ENCODE measurements at places on chromosomes 7 and 10.

- no peak for DNase-seq
These were observed 87.8 kb downstream of the BTRC start for GRCh38 chr10:101441541-101442455.

GRCh38 chr10:3852147-3852904 lies 67.3 kb upstream of the KLF6 start:
- peak; percentile 91 for DNase-seq

- DNase-seq: no peak
These were observed 828 bp upstream of the MALSU1 start for GRCh38 chr7:23298141-23298881.

DNA sequence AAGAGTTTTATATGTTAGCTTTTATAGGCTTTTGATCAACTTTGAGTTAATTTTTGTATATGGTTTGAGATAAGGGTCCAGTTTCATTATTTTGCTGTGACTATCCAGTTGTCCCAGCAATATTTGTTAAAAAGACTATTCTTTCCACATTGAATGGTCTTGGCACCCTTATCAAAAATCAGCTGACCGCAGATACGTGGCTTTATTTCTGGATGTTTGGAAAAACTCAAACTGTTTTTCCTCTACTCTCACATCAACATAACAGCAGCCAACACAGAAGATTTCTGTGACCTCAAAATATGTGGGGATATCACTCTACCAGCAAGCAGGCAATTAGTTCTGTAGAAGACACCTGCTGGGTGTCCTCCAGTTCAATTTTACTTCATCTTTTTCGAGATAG lies 116.6 kb upstream of the GLCCI1 start:
- no peak for DNase-seq

GRCh38 chr10:33333260-33334101 lies 986 bp downstream of the NRP1 start:
- no peak for DNase-seq

DNA sequence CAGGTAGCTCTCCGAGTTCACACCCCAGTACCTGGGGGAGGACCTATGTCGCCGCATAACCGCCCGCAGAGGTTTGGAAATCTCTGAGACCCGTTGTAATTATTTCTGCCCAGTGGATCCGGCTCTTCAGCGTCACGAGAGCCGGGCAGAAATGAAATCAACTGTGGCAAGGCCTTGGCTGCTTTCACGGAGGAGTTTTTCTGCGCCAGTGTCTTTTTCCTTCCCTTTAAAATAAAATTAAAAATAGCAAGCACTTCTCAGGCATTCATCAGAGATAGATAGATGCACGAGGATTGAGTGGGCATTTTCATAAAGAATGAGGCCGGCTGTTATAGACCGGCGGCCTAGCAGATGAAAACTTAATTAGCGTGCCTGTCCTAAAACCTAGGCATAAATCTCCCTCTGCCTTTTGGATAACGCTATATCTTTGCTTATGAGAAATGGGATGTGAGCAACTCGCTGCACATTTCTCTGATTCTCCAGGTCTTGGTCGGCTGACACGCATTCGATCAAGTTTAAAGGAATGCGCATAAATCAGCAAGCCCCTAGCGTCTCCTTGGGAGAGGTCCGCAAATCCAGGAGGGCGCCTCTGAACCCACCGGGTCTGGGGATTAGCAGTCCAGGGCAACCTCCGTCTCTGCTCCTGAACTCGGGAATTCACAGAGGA lies 6.4 kb downstream of the HOXA13 start:
- peak; percentile 54 for DNase-seq

DNA sequence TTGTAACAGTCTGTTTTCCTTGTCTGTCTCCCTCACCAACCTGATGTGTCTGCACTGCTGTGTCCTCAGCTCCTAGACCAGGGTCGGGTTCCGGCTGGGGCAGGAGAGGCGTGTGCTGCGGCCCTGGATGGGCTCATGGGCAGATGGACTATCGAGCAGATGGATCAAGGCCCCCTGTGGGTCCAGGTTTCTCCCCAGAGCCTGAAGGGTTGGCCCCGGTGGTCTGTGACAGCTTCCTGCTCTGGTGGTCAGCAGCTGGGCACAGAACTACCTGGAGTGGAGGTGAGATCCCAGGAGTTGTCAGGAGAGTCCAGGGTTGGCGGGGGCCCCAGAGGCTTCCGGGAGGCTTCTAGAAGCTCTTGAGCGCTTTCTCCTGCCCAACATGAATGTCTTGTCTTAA lies 75.1 kb downstream of the GRK5 start:
- DNase-seq: no peak

DNA sequence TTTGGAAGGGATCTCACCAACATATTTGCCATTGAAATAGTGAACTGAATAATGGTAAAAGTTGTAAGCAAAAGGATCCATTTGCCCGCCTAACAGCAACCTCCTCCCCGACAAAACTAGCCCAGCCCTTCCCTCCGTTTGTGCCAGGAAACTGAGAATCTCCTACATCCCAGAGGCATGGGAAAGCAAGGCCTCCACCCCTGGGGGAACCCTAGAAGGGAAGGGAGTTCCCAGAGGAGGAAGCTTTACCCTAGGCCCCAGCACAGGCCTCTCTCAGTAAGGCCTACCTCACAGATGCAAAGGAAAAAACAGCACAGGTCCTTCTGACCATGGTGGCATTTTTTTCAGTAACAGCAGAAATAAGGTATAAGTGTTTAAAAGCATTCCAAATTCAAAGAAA lies 229.7 kb downstream of the ELMO1 start:
- no peak for DNase-seq

GRCh38 chr7:108020585-108020984 lies 17.6 kb upstream of the LAMB1 start:
- DNase-seq: no peak

DNA sequence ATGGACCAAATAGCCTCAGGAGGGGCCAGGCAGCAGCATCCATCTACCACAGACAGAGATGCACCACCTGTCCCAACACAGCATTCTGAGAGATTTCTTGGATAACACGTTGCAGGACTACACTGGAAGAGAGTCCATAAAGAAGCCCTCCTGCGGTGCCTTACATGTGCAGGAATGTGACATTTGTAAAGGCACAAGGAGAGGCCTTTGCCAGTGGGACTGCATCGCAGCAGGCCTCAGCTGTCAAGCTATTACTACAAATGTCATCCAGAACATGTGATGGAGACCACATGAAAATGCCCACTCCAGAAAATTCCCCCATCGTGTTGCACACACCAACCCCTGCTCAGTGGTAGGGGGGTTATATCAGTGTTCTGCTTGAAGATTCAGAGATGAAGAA lies 77.4 kb downstream of the ATXN7L1 start:
- no peak for DNase-seq

DNA sequence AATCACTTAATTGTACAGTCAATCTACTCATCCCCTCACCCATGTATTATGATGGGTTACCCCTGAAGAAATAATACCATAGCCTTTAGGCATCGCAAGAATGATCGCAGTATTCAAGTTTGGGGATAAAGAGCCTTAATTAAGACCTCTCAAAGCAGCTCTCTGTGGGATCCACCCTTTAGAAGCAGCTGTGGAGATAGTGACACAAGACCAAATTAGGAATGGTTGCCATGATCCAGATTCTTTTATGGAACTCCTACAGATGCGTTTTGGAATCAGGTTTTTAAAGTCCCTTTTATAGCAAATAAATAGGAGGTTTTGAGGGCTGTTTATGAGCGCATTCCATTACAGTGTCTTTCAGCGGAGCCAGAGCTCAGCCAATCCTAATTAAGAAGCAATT lies 12.2 kb downstream of the TES start:
- no peak for DNase-seq

DNA sequence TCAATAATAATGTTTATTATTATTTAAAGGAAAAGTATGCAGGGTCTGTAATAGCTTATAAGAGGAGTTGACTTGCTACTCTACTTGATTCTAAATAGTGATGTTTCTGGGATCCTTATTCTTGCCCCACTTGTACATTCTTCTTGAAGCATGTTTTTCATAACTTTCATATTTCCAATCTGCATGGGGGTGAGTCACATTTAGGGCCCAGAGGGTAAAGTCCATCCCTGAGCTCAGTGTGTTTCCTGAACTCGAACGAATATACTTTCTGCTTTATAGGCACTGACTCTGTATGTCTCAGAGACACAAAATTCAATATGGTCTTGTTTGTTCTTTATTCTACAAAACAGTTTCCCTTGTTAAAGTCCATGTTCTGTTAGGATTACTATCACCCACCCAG lies 61.0 kb upstream of the SMIM30 start:
- DNase-seq: no peak

DNA sequence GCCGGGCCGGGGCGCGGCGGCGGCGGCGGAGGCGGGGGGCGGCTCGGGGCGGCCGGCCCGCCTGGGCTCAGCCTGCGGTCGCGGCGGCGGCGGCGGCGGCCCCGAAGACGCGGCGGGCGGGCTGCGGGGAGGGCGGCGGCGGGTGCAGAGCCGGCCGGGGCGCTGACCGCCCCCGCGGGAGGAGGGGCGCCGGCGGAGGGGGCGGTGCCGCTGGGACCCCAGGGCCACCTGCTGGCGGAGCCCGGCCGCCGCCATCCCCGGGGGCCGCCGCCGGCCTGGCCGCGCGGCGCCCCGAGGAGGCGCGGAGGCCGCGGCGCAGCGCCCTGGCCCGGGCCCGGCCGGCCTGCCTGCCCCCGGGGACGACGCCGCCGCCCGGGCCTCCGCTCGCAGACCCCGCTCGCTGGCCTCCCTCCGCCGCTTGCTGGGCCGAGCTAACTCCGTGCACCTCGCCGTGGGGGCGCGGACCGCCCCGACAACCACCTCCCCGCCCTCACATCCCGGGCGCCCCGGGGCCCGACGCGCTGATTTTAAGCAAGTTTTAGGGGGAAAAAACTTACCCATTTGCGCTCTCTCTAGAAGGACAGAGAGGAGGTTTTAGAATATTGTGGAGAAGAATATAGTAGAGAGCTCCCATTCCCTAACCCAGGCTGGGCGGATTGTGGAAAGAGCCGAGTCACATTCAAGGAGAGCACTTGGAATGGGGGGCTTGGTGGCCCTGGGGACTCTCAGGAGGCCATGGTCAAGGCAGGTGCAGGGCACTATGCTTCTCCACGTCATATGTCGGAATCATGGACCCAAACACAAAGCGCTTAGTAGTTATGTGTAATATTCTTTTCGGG lies at the start of gene BEND7:
Gene BEND7, minus strand, starts transcription at position 140 of the 839 bp plus-strand sequence. CDS start 481 bp downstream, outside the sequence.
- DNase-seq: no peak

GRCh38 chr7:143271240-143271639 lies 8.0 kb downstream of the GSTK1 start:
- no peak for DNase-seq

DNA sequence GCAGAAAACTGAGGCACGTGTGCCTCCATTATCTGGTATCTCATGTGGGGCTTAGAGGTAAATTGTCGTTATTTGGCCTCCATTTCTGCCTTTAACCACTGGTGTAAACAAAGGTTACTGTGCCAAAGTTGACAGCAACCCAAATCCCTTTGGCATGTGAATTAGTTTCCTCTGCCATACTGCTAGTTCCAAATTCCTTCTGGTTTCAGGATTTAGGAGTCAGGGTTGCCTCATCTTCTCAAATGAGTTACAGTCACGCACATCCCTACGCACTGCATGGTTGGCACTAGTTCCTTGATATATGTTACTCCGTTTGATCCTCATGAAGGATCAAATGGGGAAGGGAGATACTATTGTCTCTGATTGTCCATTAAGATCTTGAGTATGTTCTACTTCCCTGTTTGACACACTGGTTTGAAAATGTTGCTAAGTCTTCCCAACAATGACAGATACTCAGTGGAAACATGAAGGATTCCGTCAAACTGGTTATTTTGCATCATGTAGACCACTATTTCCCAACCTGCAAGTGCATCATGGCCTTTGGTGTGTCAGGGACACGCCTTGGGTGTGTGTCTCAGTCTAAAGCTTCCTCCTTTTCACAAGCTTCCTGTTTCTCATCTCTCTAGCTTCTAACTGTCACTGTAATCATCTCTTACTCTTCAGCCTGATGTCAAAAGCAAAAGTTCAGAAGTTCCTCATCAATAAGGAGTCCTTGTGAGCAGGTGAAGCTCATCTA lies at the start of gene LIPN:
Gene LIPN, plus strand, starts transcription at position 655 of the 736 bp plus-strand sequence. CDS start 1,386 bp downstream, outside the sequence.
- DNase-seq: no peak

GRCh38 chr7:91504919-91505318 lies 240.7 kb downstream of the FZD1 start:
- no peak for DNase-seq

DNA sequence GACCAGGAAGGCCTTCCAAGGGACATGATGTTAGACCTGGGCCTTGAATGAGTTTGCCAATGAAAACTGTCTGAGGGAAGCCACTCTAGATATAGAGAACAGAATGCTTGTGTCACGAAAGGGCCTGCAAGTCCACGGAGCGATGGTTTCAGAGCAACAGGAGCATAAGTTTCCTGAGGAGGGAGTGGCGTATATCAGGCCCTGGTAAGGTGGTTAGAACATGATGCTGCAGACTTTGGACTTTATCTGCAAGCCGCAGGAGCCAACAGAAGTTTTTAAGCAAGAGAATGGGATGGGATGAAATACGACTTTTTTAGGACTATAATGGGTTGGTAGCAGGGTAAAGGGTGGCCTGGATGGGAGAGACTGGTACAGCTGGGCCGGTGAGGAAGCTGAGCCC lies 136.0 kb downstream of the FGFR2 start:
- no peak for DNase-seq

DNA sequence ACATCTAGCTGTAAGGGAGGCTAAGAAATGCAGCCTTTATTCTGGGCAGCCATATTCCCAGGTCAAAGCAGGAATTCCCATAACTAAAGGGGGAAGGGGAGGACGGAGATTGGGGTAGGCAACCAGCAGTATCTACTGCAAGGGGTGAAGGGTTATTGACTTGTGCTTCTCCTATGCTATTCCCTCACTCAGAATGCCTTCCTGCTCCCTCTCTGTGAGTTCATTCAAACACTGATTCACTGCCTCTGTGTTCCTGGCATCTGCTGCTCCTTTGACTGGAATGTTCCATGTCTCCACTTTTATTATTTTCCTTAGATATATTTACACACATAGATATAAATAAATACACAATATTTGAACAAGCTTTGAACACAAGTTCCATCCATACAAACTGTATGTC lies 11.1 kb downstream of the HTR7 start:
- no peak for DNase-seq

DNA sequence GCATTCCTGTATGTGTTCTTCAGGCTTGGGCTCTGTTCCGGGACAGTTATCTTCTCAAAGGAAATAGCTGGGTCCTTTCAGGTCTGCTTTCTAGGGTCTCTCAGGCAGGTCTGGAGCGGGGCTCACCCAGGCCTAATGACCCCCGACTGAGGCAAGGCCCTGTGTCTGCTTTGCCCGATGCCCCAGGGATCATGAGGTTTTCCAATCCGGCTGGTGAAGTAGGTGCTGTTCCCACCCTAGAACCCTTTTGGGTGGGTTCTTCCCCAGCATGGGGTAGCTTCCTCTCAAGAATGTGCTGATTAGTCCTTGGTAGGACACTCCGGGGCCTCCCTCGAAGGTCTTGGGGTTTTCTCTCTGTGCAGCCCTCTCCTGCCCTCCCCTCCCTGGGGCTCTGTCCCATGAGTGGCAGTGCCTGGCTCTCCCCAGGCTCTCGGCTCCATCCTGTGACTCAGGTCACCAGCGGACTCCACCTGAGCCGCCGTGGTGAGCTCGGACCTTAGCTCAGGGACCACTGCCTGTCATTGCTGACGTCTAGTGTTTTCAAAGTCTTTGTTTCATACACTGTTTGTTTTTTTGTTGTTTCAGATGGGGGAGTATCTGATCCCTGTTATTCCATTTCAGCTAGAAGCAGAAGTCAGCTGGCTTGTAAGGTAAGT lies 71.0 kb upstream of the NKX6-2 start:
- DNase-seq: no peak

GRCh38 chr10:75187961-75188426 lies 22.6 kb upstream of the VDAC2 start:
- no peak for DNase-seq

GRCh38 chr10:5611899-5612680 lies 54.3 kb downstream of the ASB13 start:
- no peak for DNase-seq

Measured in posterior vena cava (tissue), 2 donors.